Tongue (tissue), 3 donors: ENCODE measurements at places on chromosomes 12 and 14. TPM values are rescaled to one million over a fixed set of nuclear protein-coding genes. Genes with fewer than 3 reads are reported as not detected.

Gene TOMM20L
- not detected for total RNA-seq

Gene COL2A1
- total RNA-seq, result 7.0 TPM

Gene ATP23
- 10.2 TPM for total RNA-seq

Gene EXOC3L4
- 6.3 TPM for total RNA-seq

Gene ADAM21
- not detected for total RNA-seq

DNA sequence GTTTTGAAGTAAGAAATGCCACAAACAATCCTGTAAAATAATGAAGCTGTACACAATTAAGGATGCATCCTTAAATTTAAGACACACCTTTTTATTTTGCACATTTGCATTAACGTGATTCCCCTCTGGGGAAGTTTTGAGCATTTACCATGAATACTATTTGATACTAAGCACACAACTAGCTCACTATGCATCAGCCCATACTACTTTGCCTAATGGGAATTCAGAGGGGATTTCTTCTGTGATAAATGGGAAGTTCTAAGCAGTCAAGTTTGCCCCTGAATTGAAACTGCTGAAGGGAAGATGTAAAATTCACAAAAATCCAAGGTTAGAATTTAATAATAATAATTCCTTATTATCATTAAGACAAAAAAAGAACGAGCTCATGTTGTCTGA, 27.4 kb downstream of the SINHCAF start:
- no peak for DNase-seq

DNA sequence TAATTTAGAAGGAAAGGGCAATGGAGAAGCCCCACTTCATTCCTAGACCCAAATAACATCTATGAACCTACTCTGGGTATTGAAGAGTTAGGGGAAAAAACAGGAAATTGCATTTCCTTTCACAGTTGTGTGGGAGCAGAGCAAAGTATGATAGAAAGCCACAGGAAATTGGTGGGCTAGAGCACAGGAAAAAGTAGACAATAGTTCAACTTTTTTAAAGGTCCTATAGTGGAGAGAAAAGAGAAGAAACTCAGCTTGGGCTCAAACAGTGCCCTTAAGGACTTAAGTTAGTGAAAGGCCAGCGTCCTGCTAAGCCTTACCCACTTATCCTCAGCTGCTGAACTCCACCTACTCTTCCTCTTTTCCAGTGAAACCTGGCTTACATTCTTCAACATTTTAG, 258.1 kb downstream of the DPY19L2 start:
- no peak for DNase-seq

- no peak for DNase-seq
Observed at GRCh38 chr14:94840467-94840866, 70.6 kb upstream of the GSC start.

- DNase-seq, result no peak
Observed at GRCh38 chr12:68406911-68407310, 74.7 kb upstream of the MDM1 start.

DNA sequence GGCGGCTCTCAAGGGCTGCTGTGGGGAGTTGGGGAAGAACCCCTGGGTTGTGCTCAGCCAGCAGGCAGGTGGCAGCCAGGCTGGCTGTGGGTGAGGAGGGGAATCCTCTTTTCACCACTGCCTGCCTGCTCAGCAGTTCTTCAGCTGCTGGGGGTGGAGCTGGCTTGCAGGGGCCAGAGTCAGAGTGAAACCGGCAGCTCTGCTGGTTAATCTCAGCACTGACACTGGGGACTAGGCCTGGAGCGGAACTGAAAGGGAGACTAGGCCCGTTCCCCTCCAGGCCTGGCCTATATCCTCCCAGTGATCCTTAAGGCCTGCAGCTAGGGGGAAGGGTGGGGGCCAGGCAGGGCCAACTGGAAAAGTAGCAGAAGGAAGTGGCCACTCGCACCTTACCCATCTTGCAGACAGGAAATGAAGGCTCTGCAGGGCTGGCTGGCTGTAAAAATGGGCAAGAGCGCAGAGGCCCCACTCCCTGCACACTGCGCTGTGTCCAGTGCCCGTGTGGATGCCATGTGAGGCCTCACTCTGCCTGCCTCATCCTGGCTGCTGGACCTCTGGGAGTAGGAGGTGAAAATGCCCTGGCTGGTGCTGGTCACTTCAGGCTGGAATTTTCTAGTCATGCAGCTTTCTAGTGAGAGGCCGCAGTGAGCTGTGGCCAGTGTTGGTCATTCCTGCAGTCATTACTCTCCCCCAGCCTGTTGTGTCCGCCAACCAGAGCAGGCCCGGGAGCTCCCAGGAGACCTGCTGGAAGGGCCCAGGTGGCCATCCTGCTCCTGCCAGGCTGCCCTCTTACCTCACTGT, 39.4 kb downstream of the SH2B3 start:
- DNase-seq, result peak; percentile 76

DNA sequence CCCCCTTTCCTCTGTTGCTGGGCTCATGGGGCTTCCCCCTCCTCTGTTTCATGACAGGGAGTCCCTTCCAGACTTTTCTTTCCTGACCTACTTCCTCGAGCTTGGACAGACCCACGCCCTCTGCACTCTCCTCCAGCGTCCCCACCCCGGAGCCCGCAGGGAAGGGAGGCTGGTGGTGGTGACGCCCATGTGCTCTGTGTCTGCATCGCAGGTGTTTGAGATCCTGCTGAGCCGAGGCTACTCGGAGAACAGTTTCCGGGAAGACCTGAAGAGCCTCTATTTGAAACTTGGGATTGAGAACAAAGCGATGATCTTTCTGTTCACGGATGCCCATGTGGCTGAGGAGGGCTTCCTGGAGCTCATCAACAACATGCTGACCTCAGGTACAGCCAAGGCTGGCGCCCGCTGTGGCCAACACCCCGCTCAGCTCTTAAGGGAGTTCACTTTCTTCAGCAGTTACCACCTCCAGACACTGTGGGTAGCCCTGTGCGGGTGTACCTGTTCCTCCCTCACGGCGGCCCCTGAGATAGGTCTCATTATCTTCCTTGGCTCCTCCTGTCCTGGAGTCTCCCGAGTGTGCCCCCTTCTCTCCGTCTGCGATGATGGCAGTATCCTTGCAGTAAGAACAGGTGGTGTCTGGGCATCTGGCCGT, 85.6 kb downstream of the CCDC92 start:
- no peak for DNase-seq

DNA sequence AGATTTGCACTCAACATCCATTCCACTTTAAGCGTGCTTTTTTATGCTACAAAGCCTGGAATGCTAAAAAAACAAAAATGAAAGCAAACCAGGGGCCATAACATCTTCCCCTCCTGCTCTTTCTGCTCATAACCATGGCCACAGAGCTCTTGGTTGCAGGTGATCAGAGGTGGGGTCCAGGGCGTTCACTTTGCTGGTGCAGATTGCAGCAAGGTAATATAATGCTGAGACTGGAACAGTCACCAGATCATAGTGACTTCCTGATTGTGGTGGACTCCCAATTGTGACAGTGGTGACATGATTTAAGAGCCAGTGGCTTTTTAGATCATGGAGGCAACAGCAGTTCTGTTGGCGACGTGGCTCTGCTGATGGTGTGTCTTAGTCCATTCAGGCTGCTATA, 115.0 kb upstream of the CPM start:
- no peak for DNase-seq

DNA sequence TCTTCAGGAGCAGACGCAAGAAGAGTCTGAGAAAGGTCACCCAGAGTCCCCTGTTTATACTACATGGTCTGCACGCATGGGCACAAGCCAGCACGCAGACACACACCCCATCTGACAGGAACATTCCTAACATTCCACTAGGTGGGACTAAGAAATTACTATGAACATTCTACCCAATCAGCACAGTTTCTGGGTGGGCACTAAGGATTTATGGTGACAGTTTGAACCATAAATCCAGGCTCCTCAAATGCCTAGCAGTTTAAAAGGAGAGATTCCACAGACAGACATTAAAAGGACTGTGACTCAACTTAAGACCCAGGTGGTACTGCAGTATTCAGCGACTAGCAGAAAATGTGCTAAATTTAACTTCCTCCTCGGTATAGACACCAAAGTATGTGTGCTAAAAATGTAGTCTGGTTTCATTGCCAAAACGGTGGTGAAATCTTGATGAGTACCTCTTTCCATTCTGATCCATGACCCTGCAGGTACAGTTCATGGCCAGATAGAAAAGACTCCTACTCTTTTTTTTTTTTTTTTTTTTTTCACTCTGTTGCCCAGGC, 16.2 kb downstream of the ABHD4 start:
- peak; percentile 58 for DNase-seq

DNA sequence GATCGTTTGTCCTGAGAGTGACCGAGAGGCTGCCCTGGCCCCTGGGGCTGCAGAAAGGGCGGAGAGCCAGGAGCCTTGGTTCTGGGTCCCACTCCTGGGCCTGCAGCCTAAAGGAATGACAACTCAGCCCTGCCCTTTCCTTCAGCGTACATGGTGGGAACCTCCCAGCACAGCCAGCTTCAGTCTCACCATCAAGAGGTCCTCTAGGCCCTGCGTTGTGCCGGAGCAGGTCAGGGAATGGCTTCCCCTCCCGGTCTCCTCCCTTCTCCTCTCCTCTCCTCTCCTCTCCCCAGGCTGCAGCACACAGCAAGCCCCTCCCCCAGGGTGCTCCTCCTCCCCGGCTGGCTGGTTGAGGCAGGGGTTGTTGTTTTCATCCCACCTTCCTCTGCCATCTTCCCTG, 44.6 kb upstream of the TUNAR start:
- no peak for DNase-seq
